ENCODE measurements at places on chromosomes 2 and 18. TPM values are rescaled to one million over a fixed set of nuclear protein-coding genes. Genes with fewer than 3 reads are reported as not detected.

RAD51AP2 gene
- not detected for total RNA-seq

EGR4 gene
- total RNA-seq: 0.81 TPM

SP9 gene
- not detected for total RNA-seq

DNA sequence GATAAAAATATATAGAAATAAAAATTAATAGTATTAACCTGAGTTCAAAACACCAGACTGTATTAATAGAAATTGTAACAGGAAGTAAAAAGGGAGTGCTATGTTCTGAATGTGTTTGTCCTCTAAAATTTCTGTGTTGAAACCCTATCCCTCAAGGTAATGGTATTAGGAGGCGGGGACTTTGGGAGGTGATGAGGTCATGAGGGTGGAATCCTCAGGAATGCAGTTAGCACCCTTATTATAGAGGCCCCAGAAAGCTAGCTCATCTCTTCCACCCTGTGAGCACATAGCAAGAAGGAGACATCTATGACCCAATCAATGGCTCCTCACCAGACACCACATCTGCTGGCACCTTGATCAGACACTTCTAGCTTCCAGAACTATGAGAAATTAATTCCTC is 124.5 kb downstream of the CMPK2 start:
- DNase-seq: no peak

GRCh38 chr2:169759987-169760386 is 26.4 kb downstream of the KLHL23 start:
- DNase-seq: no peak
